T-helper 17 cell (primary cell): ENCODE measurements at places on chromosomes 2 and 18. TPM values are rescaled to one million over a fixed set of nuclear protein-coding genes. Genes with fewer than 3 reads are reported as not detected.

Gene BCL11A
- total RNA-seq = 9.2 TPM

Gene CTNNA2
- total RNA-seq = not detected

Gene INPP5D
- total RNA-seq = 163 TPM

- DNase-seq = no peak
These were observed 10.7 kb downstream of the BIN1 start for GRCh38 chr2:127096280-127096679.

DNA sequence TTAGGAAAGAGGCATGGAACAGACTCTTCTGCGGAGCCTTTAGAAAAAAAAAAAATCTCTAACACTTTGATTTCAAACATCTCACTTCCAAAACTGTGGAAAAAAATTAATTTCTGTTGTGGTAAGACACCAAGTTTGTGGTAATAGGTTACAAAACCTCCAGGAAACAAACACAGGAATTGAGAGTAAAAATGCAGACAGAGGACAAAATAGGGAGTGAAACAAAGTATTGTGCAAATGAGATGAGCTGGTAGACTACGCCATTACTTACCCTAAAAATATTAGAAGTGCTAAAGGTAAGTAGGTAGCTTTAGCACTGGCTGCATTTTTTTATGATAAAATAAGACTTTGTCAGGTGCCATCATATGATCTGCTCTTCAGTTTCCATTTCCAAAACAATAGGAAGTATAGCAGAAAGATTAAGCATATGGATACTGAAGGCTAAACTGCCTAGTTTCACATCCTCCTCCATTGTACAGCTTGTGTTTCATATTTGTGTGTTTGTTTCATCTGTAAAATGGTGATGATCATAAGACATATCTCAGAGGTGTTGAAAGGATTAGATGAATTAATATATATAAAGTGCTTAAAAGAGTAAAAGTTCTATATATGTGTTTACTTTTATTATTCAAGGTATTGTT lies 309.2 kb downstream of the NR4A2 start:
- no peak for DNase-seq

DNA sequence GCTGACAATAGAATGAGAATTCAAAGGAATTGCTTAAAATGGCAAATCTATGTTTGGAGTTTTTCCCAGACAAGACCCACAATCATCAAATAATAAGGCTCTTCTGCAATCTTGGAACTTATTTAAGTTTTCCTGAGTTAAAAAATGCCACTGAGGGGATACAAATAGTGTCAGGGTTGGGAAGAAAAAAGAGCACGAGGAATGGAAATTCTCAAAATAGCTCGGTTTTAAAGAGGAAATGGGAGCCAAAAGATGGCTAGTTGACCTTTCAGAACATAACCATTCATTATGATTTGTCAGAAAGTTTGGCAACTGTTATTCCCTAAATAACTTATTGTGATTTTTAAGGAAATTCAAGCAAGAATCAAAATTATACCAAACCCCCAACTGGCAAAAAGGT lies 127.7 kb downstream of the RAPGEF4 start:
- DNase-seq = no peak

GRCh38 chr2:10914272-10914693 lies 2.5 kb downstream of the KCNF1 start:
- no peak for DNase-seq

DNA sequence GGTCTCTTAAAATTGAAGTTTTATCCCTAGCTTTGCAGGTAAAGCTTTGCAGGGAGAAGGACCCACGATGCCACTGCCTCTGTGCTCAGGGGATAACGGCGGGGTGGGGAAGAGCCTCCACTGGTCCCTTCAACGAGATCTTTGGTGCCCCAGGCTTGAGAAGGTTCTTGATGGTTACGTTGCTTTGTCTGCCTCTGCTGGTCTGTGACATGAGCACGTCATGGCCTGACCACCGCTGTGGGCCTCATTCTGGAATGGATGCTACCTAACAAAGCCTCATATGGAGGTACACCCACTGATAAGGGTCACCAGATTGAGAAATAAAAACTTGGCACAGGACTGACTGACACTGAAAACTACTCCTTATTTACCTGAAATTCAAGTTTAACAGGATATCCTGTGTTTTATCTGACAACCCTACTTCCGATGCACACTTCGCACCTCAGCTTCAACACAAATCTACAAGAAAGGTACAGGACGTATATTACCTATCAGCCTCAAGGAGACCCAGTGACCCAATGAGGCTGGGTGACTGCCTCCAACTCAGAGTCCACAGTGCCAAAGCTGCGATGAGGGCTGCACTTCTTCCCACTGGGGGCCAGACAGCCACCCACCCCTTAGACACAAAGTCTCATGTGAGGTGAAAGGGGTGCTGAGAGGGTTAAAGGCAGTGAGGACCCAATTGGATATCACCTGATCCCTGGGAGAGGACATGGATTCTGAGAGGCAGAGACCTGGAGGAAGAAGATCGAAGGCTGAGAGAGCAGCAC lies 64.9 kb downstream of the EIPR1 start:
- DNase-seq = no peak

GRCh38 chr18:62634979-62635630 lies 80.2 kb upstream of the PHLPP1 start:
- no peak for DNase-seq

- no peak for DNase-seq
These were observed 84.0 kb upstream of the DSEL start for GRCh38 chr18:67600181-67601180.
